ENCODE measurements at places on chromosomes 2 and 18.

GRCh38 chr2:147469471-147469870 is 375.4 kb upstream of the ACVR2A start:
- DNase-seq = no peak

DNA sequence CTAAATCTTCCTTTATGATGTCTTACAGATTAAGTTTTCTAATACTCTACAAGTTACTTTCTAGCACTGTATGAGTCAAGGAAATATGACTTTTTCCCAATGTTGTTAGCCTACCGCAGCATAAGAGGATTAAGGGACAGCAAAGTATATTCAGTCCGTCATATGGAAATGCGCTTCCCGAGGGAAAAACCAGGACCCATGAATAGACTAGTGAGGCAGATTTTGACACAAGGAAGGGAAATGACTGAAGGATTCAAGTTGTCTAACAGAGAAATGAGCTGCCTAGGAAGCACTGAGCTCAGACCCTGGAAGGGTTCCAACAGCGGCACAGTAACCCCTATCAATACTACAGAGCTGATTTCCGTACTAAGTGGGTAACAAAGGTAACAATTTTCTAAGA is 12.0 kb downstream of the SEPTIN10 start:
- no peak for DNase-seq

DNA sequence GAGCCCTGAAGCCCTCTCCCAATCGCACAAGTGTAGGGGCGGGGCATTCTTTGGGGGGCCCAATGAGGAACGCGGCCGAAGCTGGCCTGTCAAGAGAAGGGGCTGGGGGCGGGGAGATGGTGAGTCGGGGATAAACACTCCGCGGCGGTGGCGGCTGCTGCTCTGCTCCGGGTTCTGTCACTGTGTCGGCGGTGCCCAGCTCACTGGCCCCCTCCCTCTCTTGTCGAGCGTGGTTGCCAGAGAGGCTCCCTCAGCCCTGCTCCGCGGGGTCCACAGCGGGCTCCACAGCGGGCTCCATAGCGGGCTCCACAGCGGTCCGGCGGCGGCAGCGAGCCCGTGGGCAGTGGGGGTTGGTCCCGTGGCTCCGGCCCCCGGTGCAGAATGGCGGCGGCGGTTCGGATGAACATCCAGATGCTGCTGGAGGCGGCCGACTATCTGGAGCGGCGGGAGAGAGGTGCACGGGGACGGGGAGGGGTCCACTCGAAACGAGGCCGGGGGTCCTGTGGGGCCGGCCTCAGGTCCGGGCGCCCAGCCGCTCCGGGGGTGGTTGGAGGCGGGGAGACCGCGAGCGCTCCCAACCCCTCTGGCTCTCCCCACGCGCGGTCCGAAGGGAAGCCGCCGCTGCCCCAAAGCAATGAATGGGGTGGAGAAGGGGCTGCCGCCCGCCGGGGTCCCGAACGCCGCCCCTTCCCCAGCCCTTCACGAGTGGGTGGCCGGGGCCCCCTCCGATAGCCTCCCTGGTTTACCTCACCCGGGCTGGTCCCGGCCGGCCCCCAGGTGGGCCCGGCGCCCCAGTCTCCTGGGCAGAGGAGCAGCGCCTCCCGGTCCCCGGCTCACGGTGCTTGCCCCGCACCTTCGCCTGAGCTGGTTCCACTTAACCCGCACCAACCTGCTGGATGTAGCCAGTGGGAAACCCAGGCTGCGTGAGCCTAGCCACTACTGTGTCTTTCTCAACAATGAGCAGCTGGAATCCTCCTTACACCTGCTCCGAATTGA is at the start of gene MXD1:
Gene MXD1, plus strand, starts transcription at position 160 of the 996 bp plus-strand sequence. Its CDS starts 222 bp downstream, at position 382.
- no peak for DNase-seq

- no peak for DNase-seq
These were observed 24.5 kb downstream of the MYO3B start for GRCh38 chr2:170202437-170202836.

DNA sequence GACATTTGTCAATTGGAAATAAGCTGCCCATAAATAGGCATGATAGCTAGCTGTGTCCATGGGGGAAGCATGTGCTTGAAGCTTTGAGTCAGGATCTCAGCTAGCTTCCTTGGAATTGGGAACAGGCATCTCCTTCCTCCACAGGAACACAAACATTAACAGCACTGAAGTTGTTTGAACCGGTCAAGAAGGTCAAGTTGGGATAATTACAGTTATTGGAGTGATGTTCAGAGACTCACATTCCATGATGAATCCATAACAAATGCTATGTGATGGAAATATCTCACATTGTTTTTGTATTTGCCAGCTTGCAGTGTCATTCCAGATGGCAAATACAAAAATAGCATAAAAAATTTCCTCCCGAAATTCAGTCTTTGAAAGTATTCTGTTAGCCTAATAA is 347.6 kb upstream of the SMIM21 start:
- DNase-seq = no peak

Data from caudate nucleus (tissue), 63 donors.